ENCODE measurements at places on chromosomes 5 and 9.
A peak's percentile ranks its signal among the peaks of the same experiment; 100 is the strongest.

DNA sequence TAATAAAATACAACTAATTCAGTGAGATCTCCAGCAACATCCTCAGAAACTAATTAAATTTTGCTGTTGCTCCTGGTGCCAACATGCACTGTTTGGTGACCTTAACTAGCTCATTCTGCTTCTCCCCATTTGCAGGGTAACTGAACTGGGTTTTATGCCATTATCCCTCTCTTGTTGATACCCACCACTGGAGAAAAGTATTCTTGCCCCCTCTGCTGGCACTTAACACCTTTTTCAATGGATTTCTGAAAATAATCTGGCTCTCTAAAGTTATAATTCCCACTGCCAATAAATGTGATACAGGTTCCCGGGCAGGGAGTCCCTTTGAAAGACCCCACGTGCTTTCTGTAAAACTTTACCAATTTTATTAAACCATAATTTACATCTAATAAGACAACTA, 394.3 kb downstream of the OSTF1 start:
- no peak for DNase-seq

- no peak for DNase-seq
These were observed 142.0 kb downstream of the ZCCHC7 start for GRCh38 chr9:37262410-37262809.

DNA sequence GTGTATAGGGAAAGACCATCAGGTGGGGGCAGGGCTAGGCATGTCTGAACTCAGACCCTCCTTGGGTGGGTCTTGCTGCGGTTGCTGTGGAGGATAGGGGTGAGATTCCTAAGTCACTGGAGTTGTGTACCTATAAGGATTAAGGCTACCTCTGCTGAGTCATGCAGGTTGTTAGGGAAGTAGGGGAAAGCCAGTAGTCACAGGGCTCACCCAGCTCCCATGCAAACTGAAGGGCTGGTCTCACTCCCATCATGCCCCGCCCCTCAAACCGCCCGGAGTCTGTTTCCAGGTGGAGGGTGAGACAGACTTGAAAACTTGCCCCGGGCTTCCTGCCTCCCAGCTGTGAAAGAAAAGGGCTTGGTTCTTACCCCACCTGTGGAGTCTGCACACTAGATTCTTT, 161.8 kb downstream of the CAVIN4 start:
- no peak for DNase-seq

GRCh38 chr5:138635265-138635664, 60.1 kb upstream of the HSPA9 start:
- DNase-seq, result no peak

GRCh38 chr9:129109952-129110739, 447 bp downstream of the CRAT start:
- peak; percentile 6 for DNase-seq

- no peak for DNase-seq
These were observed 24.4 kb downstream of the RNF145 start for GRCh38 chr5:159184858-159185381.

DNA sequence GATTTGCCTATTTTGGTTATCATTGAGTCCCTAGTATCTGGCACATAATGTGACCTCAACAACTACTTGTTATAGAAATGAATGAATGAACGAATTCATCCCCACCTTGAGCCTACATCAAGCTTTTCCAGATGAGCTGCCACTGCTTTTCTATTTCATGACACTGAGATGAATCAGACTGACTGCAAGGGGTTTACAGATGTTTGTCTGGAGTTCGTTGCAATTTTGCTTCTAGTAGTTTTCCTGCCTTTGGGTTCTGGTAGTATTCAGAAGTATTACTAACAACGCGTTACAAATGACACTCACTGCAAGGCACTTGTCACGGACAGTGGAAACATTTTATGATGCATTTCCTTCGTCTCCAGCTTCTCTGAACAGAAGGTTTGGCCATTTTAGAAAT, 222.3 kb downstream of the CD180 start:
- no peak for DNase-seq

DNA sequence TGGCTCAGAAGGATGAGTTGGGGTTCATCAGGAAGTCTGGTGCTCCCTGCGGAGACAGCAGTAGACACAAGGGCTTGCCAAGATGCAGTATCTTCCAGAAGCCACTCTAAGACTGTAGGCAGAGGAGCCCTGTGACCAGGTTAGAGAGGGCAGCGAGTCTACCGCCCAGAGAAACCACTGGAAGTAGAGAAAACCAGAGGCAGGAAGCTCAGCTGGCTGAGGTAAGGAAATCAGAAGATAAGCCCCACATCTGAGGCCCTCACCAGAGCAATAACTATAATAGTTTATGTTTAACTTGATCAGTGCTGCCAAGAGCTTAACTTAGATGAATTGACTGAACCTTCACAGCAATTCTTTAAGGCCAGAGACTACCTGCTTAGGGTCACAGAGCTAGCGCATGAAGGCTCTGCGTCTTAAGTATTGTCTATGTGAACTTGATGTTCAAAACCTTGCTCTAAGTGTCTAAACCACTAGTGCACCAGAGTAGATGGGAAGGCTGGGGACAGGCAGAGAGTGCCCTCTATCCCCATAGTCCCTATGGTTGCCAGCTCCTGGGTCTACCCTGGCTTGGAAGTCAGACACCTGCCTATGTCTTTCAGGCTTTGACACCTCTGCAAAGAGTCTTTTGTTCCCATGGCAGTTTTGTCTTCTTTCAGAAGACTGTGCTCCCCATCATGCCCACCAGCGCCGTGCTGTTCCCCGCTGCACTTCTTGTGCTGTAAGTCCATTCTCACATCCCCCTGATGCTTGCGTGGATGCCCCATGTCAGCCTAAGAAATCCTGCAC, 228.2 kb upstream of the KLF4 start:
- no peak for DNase-seq

DNA sequence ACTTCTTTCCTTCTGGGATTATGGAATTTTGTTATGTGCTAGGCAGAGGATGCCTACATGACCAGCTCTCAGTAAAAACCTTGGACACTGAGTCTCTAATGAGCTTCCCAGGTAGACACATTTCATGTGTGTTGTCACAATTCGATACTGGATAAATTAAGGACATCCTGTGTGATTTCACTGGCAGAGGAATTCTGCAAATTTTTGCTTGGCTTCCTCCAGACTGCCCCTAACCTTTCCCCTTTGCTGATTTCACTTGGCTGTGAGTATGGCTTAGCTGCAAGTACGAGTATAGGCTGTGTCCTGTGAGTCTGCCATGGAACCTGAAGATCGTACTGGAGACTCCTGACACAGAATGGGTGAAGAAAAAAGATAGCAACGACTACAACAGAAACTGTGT, 47.6 kb downstream of the MRPS27 start:
- DNase-seq, result no peak

- no peak for DNase-seq
These were observed 584.4 kb upstream of the ACO1 start for GRCh38 chr9:31799953-31800609.

- DNase-seq, result no peak
These were observed 268.2 kb upstream of the RFX3 start for GRCh38 chr9:3793971-3794383.
